ENCODE measurements at places on chromosomes 5 and 9.

GRCh38 chr5:136808756-136809155, 443.4 kb upstream of the TRPC7 start:
- DNase-seq, result no peak

DNA sequence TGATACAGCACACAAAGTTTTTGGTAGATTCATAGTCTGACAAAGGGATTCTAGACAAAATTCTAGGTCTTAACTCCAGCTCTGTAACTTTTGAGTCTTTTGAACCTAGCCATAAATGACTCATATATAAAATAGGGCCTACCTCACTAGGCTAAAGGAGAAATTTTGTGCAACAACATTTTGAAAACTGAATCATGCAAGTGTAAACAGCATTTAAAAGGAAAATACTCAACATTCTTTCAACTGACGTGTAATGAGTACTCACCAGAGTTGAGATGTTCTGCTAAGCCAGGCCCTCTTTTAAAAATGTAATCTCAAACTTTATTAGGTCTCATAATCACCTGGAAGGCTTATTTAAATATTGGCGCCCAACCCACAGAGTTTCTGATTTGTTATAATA, 113.2 kb downstream of the STK32A start:
- DNase-seq, result no peak

DNA sequence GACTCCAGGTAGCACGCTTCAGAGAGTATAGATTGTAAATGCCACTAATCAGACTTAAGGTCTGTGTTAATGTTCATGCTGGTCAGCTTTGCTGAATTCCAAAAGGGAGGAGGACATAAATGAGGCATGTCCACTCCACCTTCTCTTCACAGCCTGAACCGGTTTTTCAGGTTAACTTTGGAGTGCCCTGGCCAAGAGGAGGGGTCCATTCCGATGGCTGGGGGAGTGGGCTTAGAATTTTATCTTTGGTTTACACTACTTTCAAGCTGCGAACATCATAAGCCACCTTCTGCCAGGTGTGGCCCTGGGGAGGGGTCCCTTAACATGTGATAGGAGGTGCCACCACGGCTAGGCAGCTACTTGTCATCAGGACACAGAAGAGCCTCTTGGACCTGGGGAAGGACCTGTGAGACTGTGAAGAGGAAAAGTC, 24.2 kb downstream of the ABO start:
- no peak for DNase-seq

GRCh38 chr9:81676395-81676794, 13.0 kb downstream of the TLE1 start:
- no peak for DNase-seq

- no peak for DNase-seq
Measured at GRCh38 chr9:127644943-127645342, 32.9 kb downstream of the STXBP1 start.

DNA sequence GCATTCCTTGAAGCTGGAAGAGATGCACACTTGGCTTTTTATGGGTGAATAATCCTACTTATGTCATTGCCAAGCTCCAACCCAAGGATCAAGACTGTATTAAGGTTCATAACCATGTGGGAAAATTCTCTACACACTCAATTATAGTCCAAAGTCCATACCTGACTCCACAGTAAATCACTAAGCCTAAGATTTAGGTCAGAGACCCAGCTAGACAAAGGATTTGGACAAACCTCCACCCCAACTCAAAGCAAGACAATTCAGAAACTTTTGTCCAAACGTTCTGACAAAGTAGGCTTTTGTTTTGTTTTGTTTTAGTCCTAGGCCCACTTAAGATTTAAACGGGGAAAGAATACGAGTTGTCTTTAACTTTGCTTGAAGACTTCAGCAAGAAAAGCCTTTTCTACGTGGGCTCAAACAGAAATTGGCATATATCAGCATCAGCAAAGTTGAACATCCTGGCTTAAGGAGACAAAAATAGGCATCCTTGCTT, 1.7 kb downstream of the MEGF9 start:
- no peak for DNase-seq

- DNase-seq, result no peak
Measured at GRCh38 chr9:69461103-69461887, 136.3 kb downstream of the ENTREP1 start.

DNA sequence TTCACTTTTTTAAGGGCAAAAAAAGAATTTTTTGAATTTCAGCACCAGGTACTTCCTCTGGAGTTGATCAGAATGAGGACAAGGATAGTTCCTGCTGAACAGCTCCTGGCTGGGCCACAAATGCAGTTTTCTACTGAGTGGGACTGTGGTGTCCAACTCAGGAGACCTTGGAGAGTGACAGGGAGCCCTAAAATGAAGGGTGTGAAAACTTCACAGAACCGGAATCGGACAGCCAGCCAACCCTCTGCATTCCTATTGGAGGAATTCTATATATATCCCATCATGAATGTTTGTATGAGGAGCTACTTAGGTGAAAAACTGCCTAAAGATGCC, 40.6 kb downstream of the ANKH start:
- DNase-seq, result no peak

DNA sequence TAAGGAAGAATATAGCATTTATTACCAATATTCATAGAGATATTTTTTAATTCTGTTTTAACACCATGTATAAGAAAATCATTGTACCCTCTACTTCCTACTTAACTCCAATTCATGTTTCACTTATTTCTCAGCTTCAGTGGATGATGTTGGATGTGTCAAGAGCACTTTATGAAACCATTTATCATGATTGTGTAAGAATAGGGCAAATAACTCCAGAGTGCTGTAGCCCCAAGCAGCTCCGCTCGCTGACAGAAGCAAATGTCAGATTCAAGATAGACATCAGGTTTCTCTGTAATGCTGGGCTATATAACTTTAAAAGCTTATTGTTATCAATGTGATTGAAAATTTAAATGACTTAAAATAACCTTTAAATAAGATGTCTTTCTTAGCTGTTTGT, 50.4 kb downstream of the MAST4 start:
- DNase-seq, result no peak

DNA sequence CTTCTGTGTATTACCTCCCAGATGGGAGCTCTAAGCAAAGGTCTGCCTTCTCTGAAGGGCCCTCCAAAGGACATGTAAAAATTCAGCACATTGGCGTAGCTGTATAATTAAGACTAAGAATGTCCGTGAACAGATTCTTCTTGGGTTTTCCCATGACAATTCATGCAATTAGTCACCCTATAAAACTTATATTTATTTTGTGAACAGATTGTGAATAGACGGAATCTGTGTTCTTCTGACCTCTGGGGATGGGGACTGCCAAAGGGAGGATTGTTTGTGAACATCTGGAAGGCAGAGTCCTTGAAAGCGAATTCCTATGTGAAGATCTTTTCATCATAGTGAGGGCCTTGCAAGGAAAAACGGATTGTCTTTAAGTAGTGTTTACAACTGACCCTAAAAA, 111.3 kb downstream of the EGFLAM start:
- DNase-seq, result no peak

- peak; percentile 98 for DNase-seq
Measured at GRCh38 chr5:17216974-17217492, 398 bp upstream of the BASP1 start.
